ENCODE measurements at places on chromosomes 7 and 10.

- no peak for DNase-seq
These were observed 43.2 kb downstream of the MCMBP start for GRCh38 chr10:119829429-119829828.

- DNase-seq = no peak
These were observed 472.5 kb upstream of the SEMA3D start for GRCh38 chr7:85659364-85659763.

DNA sequence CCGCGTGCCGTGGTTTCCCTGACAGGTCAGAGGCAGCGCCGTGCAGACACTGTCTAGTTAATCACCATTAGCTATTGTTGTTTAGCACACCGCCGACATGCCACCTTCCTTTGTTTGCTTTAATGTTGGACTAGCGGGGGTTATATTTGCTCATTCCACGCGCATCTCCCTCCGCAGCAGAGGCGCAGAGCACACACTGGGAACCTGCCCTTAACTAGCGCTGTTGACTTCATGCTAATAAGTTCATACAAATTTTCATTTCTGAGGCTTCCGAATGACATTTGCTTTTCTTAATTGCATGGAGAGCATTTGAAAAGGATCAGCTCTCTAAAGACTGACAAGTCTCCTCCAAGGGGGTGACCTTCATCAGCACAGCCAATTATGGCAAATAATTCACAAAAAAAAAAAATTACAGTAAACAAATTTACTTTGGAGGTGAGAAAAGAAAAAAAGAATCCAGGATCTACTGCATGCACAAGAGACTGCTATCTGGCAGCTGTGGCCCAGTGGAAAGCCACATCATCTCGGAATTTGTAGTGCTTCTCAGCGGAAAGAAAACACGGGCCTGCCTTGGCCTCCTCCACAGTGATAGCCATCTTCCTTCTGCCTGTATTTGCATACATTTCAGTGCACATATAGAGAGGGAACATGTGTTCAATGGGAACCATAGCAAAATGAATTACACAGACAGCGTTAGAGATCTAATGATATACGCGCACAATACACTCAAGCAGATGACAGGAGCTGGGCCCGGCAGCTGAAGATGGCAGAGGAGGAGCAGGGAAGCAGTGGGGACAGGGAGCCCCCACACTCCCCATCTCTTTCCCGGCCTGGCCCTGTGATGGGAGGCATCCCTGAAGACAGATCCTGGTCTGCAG is 94.2 kb downstream of the EBF3 start:
- no peak for DNase-seq

GRCh38 chr10:51669041-51669440 is 30.4 kb downstream of the CSTF2T start:
- DNase-seq = no peak

DNA sequence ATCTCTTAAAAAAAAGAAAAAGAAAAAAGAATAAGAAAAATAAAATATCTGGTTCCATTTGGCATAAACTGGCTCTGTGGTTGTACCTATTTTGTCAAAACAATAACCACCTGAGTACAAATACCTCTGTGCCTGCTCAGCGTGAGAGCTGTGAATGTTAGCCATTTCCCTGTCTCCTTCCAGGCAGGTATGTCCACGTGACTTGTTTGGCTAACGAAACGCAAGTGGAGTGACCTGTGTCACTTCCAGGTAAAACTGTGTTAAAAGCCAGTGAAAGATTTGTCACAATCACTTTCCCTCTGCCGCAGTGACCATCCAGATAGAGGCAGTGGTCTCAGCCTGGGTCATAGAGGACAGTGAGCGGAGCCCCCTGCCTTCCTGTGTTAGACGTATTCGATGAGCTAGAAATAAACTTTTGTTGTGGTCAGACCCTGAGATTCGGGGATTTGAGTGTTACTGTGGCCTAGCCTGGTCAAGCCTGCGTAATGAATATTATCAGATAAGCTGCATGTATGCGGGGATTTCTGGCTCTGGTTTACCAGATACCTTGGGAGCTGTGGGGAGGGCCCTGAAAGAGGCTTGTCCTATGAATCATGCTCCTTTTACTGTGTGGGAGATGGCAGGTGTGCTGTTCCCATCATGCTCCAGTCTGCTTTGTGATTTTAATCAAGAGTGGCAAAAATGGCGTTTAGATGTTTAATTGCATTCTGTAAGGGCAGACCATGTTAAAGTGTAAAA is 3.8 kb downstream of the PTER start:
- no peak for DNase-seq

DNA sequence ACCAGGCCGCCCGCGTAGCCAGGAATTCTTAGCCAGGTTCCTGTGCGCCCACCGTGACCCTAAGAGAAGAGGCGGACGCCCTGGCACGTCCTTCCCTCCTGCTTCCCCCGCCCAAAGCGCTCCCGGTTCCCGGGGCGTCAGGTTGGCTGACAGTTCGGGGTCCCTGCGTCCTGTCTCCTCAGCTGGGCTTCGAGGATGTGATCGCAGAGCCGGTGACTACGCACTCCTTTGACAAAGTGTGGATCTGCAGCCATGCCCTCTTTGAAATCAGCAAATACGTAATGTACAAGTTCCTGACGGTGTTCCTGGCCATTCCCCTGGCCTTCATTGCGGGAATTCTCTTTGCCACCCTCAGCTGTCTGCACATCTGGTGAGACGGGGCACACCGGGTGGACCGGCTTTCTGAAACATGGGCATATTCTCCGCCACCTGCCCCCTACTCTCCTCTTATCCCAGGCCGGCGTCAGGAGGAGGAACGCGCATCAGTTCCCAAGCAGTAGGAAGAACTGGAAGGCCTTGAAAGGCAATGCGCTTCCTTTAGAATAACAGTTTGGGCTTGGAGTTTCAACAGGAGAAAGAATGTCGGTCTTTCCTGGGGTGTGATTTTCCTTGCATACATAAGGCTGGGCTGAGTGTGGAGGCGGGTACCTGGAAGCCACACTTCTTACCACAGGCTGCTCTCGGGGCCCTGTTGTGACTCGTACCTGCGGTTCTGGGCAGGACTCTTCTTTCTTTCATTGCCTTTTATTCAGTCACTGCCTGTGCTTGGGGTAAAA is 728 bp downstream of the CAV2 start:
- no peak for DNase-seq

- no peak for DNase-seq
These were observed at the start of gene PLEKHS1 for GRCh38 chr10:113751181-113751732. TSS of gene PLEKHS1 (plus strand) at chr10:113751682. CDS start at chr10:113755278, 3,596 bp downstream.

GRCh38 chr7:82624337-82624736 is 180.8 kb upstream of the CACNA2D1 start:
- DNase-seq = no peak

DNA sequence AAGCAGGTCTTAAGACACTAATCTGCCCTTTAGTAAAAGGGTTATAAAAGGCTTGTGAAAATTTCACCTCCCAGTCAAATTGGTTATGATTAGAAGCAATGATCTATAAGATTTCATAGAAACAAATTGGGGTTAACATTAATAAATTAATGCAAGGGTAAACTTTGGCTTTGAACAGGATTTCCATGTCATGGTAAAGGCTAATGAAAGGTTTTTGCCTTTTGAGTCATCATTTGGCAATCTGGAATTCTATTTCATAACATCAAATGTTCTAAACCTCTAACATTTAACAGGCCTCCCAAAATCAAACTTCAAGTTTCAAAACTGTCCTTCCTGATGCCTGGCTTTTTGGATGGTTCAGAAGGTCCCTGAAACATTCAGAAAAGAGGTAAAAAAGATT is 62.4 kb downstream of the COA1 start:
- no peak for DNase-seq

GRCh38 chr10:2929480-2930258 is 137.7 kb upstream of the PFKP start:
- DNase-seq = no peak

GRCh38 chr7:90661290-90662151 is 65.4 kb downstream of the CDK14 start:
- DNase-seq = no peak

DNA sequence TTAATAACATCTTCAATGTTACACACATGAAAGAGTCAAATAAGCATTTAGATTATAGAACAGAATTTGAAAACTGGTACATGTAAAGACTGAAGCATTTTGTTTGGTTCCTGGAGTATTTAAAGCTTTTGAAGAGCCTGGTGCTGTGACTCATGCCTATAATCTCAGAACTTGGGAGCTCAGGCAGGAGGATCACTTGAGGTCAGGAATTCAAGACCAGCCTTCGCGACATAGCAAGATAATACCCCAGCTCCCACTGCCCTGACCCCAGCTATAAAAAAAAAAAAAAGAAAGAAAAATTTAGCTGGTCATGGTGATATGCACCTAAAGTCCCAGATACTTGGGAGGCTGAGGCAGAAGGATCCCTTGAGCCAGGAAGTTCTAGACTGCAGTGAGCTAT is 87.8 kb downstream of the HDAC9 start:
- no peak for DNase-seq

DNA sequence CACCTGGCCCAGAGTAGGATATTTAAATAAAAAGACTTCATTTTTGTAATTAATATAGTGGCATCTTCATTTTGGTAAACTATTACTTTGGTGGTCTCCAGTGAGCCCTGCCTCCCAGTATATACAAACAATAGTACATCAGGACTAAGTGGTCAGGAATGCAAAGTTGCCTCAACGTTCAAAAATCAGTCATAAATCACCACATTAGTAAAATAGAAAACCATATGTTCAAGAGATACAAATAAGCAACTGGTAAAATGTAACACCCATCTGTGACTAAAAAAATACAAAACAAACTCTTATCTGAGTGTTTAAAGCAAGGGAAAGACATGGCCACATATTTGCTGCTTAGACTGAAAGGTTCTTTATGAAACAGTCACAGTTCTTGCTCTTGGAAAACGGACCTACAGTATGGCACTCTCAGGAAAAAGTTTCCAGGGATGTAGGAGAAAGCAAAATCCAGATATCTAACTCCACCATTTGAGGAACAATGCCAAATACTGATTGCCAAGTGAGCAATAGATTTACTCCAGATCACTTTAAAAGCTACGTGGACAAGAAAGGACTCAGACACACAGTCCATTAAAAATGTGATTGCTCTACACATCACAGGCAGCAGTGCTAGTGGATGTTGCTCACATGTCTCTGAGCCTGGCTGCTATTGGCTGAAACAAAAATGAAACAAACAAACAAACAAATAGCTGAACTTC is 15.1 kb upstream of the RHOBTB1 start:
- no peak for DNase-seq

- DNase-seq = no peak
These were observed 882.6 kb downstream of the GRM8 start for GRCh38 chr7:126370038-126370668.

DNA sequence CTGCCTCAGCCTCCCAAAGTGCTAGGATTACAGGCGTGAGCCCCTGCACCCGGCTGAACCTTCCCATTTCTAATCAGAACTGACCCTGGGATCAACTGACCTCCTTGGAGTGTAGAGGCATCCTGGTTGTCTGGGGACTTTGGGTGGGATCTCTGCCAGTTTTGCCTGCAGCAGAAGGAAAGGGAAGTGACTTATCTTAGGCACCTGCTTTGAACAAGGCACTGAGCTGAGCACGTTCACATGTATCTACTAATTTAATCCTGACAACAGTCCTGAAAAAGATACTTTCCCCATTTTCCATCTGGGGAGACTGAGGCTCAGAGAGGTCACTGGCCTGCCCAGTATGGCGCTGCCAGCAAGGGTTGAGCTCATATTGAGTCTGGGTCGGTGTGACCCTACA is 153.4 kb downstream of the CUX1 start:
- no peak for DNase-seq

DNA sequence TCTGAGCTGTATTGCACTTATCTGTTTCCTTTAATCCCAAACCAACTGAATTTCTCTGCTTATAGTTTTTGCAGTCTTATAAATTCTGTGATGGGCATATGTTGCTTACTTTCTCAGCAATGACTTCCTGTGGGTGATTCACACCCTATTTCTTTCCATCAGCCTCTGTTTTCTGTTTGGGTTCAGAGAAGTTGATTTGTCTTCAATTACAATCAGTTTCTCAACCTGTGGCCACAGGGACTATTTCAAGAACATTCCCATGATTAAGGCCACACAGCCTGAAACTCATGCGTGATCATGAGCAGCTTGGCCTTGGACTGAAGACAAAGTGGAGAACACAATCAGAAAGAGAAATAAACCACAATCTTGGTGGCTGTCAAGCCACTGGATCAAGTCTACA is 1174.6 kb upstream of the C7orf33 start:
- no peak for DNase-seq

GRCh38 chr7:39510864-39511354 is 55.3 kb upstream of the YAE1 start:
- no peak for DNase-seq

GRCh38 chr10:3955955-3956617 is 171.1 kb upstream of the KLF6 start:
- DNase-seq = no peak

- DNase-seq = no peak
These were observed 16.2 kb downstream of the BEND7 start for GRCh38 chr10:13512564-13512963.

DNA sequence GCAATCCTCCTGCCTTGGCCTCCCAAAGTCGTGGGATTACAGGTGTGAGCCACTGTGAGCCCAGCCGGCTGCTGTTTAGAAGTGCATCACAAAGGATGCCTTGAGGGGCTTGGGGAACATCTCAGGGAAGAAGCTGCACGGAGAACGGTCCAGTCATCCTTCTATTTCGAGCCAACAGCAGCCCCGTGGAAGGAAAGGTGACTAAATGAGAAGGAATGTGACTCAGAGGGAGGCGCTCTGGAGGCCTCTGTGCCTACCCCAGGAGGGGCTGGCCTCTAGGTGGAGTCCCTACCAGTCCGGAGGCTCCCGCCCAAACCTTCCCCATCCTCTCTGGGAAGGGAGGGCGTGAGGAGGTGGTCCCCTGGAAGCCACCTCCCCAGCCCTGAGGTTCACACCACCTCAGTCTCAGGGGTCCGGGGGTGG is 76.2 kb downstream of the CTBP2 start:
- no peak for DNase-seq

- DNase-seq = no peak
These were observed 18.2 kb downstream of the WBP1L start for GRCh38 chr10:102761981-102762380.

GRCh38 chr7:85023916-85024315 is 162.9 kb downstream of the SEMA3D start:
- DNase-seq = no peak

GRCh38 chr7:130896898-130897514 is 163.0 kb upstream of the KLF14 start:
- peak; percentile 81 for DNase-seq

- peak; percentile 27 for DNase-seq
These were observed 124.4 kb downstream of the DOCK4 start for GRCh38 chr7:112081778-112082177.

DNA sequence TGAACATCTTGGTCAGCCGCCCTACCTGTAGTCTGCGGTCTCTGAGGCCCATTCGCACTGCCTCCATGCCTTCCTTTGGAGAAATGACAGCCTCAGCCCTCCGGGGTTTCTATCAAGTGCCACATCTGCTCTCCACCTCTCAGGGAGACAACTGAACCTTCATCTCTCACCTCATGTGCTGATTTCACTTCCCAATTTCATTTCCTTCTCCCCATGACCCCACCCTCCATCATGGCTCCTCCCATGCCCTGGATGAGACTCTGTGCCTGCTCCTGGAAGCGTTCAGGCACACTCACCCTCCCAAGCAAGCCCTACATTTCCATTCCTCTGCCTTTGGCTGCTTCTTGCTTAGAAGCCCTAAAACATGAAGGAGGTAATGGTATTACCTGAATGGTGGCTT is 7.8 kb upstream of the SCD start:
- no peak for DNase-seq

- DNase-seq = no peak
These were observed 14.5 kb downstream of the WNT16 start for GRCh38 chr7:121343302-121343701.

- peak; percentile 86 for DNase-seq
These were observed at the start of gene REEP3 for GRCh38 chr10:63520500-63521415. TSS of gene REEP3 (plus strand) at chr10:63521401. CDS start at chr10:63521546, 145 bp downstream.

Data from midbrain (tissue), 1 donor.